ENCODE measurements at places on chromosomes 2 and 18. TPM values are rescaled to one million over a fixed set of nuclear protein-coding genes. Genes with fewer than 3 reads are reported as not detected.

- DNase-seq, result no peak
These were observed 102.1 kb downstream of the ATAD2B start for GRCh38 chr2:23824777-23825212.

CRACDL gene
- 1.6 TPM for polyA plus RNA-seq

CYP27A1 gene
- polyA plus RNA-seq, result 0.27 TPM

TWIST2 gene
- 6.0 TPM for polyA plus RNA-seq

GRCh38 chr2:122939796-122940195 lies 1085.3 kb upstream of the CNTNAP5 start:
- DNase-seq, result no peak

- DNase-seq, result no peak
These were observed 102.3 kb downstream of the SPTBN1 start for GRCh38 chr2:54558188-54559005.

DNA sequence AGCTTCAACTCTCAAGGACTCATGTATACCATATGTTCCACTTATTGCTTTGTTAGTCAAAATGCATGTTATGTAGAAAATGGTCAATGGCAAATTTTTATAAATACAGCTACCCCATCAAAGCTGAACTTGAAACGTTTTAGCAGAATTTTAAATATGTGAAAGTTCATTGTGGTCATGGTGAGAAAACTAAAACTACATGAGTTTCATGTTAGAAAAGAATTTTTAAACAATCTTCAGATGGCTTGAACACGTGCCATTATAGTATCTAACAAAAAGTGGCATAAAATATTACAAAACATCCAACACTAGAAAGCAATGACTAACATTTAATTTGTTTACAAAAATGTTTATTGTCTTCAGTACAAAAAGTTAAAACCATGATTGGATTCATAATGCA lies 246.0 kb upstream of the KCNJ3 start:
- DNase-seq, result no peak

DNA sequence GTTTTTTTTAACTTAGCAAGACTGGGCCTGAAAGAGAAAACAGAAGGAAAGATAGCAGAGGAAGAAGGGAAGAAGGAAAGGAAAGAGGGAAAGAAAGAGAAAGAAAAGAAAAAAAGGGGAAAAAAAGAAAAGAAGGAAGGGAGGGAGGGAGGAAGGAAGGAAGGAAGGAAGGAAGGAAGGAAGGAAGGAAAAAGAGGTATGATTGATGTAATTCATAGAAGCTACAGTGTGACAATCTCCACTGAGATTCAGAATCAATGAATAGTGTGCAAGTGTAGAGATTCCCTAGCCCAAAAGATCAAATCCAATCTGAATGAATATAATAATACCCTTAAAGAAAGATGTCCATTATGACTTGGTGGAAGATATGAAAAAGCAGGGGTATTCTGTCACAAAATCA lies 126.9 kb upstream of the DNAJC10 start:
- DNase-seq, result no peak

GRCh38 chr2:165500001-165500400 lies 30.5 kb downstream of the CSRNP3 start:
- no peak for DNase-seq

MRPL53 gene
- polyA plus RNA-seq, result 28.5 TPM

DNA sequence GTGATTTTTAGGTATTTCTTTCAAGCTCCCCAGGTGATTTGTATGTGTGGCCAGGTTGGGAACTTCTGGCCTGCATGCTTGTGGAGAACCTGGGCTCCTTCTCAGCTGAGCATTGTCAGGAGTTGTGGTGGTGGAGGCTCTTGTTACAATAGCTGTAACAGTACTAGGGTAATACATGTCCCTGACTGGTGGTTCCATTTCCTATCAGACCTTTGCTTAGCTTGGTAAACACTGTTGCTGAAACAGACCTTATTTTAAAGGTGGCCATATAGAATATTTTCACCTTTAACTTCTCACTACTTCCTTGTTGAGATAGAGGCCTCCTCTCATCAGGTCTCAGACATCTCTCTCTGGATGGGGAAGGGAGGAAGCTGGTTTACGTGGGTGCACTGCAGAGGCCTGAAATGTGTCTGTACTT lies 79.2 kb downstream of the SETBP1 start:
- no peak for DNase-seq

- no peak for DNase-seq
These were observed 725.2 kb downstream of the CPS1 start for GRCh38 chr2:211281430-211282073.

GRCh38 chr2:47226132-47226922 lies 71.2 kb upstream of the STPG4 start:
- no peak for DNase-seq

KCNIP3 gene
- polyA plus RNA-seq, result 2.1 TPM

GRCh38 chr2:128510701-128511397 lies 192.2 kb upstream of the HS6ST1 start:
- DNase-seq, result no peak

KCNG3 gene
- not detected for polyA plus RNA-seq

DNA sequence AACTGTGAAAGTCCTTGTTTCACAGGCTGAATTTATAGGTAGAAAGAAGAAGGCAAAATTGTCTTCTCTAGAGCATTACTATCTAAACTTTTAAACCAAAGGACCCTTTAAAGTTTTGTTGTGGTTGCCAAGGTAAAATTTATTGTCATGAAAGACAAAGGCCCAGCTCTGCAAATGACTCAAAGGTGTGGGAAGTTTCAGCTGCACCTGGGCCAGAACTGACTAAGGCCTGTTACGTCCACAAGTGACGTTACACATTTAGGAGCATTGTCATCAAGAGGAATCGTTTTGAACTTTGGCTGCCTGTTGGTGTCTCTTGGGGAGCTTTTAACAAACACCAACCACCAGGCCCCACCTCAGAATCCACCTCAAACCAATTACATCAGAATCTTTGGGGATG lies 8.1 kb upstream of the DSC3 start:
- no peak for DNase-seq

TEX44 gene
- polyA plus RNA-seq, result not detected

DNA sequence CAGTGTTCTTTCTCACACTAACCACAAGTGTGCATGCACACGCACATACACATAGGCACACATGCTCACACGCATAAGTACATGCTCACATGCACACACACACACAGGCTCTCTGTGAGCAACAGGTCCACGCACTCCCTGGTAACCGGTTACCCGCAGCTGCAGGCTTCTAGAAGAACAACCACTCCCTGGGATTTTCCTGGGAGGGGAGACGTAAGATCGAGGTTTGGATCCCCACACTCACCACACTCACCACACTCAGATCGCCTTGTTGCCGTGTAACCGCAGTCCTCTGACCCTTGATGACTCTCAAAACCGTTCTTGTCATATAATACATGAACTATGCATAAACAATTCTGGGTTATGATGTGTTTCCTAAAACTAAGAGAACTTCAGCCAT lies 42.2 kb downstream of the TTC32 start:
- DNase-seq, result no peak

DNA sequence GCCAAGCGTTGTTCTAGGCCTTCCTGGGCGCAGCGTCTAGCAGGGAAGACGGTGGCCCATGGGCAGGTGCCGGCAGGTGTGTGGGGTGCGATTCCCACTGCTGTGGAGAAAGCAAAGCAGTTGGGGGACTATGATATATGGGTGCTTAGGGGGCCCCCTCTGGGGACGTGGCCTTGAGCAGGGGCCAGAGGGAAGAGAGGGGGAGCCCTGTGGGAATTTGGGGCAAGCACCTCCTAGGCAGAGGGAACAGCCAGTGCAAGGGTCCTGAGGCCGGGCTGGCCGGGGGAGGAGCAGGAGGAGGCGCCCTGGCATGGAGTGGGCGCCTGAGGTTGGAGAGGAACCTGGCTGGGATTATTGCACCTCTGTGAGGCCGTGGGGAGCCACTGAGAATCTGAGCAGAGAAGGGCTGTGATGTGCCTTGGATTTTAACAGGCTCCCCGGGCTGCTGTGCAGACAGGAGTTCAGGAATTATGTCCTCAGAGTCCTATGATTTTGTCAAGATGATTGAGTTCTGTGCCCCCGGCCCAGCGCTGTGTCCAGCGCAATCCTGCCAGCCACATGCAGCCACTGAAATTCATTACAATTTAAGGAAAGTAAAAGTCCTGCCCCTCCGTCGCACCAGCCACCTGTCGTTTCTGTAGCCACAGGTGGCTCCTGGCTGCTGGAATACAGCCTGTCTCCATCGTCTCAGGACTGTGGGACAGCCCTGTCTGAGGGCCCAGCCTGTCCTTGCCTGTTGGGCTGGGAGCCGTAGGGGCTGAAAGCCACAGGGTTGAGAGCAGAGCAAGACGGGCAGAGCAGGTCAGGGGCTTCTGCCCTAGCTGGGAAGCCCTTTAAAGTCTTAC lies 9.1 kb upstream of the KLHL30 start:
- DNase-seq, result no peak

IRS1 gene
- 11.2 TPM for polyA plus RNA-seq

GRCh38 chr2:234632527-234633391 lies 135.9 kb upstream of the ARL4C start:
- DNase-seq, result no peak

ORC4 gene
- 31.6 TPM for polyA plus RNA-seq

DNA sequence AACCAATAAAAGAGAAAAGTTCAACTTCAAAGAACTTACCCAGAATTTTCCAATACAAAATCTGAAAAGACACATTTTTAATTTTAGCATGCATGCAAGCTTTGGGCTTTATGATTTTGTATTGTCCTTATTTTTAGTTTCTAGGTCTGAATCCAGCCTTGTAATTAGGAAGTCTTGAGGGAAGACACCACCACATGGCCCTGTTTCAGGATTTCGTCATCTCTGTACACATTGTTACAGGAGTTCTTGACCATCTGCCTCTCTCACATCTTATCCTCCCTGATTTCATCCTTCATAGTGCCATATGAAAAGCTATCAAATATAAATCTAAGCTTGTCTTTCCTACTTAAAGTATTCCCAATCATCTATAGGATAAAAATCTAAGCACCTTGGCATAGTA lies 176.1 kb downstream of the TXNL1 start:
- no peak for DNase-seq

DNA sequence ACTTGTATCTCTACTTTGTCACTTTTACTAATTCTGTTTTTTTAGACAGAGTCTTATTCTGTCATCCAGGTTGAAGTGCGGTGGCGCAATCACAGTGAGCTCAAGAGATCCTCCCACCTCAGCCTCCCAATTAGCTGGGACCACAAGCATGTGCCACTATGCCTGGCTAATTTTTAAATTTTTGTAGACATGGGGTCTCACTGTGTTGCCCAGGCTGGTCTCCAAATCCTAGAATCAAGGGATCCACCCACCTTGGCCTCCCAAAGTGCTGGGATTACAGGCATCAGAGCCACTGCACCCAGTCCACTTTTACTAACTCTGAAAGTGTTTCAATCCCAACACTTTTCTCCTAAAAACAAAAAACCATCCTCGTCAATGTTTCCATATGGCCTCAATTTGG lies 94.9 kb downstream of the MALT1 start:
- DNase-seq, result no peak

- no peak for DNase-seq
These were observed 174.8 kb downstream of the HDAC4 start for GRCh38 chr2:239225871-239226561.

ADGRF3 gene
- polyA plus RNA-seq, result 0.27 TPM

UGT1A10 gene
- 2.4 TPM for polyA plus RNA-seq

DNA sequence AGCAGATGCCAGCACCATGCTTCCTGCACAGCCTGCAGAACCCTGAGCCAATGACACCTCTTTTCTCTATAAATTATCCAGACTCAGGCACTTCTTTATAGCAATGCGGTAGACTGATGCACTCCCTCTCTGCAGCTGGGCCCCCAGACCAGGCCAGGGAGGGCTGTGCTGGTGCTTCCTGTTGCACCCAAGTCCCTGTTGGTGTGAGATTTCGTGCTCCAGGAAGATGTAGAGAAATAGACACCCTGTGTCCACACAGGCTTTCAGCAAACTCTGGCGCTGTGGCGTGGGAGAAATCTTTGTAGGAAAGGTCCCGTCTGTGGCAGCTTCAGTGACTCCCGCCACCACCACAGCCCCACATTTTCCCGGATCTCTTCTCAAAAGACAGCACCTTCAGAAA lies 572.2 kb downstream of the GALR1 start:
- no peak for DNase-seq

GPR45 gene
- not detected for polyA plus RNA-seq

SCN7A gene
- not detected for polyA plus RNA-seq

DNA sequence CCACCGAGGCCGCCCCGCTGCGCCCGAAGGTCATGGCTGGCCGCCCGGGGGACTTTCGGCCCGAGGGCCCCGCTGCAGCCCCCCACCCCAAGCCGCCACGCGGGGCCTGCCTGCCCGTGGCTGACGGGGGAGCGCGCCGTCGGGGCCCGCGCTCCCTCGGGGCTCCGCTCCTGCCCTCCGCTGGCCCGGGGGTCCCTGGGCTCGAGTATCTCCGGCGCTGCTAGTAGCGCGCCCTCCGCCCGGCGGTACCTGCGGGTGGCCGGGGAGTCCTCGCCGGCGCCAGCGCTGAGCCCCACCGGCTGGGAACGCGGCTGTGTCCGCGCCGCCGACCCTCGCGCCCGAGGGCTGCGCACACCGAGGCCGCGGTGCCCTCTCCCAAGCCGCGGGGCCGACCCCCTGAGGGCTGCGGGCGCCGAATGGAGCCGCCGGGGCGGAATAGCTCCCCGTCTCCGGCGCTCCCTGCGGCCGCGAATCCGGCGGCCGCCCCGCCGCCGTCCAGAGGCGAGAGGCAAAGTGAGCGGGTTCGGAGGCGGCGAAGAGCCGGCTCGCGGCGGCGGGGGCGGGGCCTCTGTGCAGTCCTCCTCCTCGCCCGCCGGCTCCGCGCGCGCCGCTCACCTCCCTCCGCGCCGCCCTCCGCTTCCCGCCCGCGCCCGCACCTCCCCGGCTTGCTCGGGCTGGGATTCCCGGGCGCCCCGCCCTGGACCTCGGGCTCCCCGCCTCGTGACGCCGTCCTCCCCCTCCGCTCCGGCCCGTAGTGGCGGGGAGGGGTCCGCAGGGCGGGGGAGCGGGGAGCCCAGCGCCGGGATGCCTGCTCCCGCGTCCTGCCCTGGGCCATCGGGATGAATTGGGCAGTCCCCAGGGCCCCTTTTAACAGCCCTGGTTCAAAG lies at the start of gene KCNG3:
KCNG3 (minus strand) TSS at position 515 of the 887 bp plus-strand sequence; CDS start at position 34, 481 bp downstream.
- no peak for DNase-seq

DNA sequence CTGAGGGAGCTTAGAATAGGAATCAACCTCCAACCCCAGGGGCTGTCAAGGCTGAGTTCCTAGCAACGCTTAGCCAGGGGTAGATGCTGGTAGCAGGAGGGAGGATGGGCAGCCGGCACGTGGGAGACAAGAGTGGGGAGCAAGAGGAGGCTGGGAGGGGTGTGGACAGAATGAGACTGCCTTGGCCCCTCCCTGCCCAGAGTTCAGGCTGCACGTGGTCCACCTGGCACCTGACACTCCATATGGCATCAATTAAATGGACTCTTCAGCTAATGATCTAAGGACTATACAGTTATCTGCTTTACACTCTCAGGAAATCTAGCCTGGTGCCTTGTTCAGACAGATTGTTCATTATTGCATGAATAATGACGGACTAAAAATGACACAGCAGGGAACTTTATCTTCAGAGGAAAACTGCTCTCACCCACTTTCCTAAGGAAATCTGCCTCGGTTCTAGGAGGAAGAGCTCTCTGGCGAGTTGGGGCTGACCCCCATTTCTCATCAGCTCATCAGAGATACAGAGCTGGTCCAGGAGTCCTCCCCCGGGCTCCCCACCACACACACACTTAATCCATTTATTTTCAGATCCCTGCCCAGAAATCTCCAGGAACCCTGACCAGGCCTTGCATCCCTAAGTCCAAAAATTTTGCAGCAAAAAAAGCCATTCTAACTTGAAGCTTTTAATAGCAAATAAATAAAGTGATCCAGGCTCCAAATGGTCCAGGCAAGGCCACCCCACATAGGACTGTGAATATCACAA lies 102.1 kb upstream of the CDC42EP3 start:
- no peak for DNase-seq
